CD4-positive, alpha-beta memory T cell (primary cell): ENCODE measurements at places on chromosomes 11 and 22.

GRCh38 chr11:29629286-29629685 lies 387.5 kb downstream of the KCNA4 start:
- no peak for DNase-seq

GRCh38 chr11:104918113-104918824 lies 20.0 kb upstream of the CASP12 start:
- no peak for DNase-seq

GRCh38 chr11:118938491-118939403 lies 13.0 kb upstream of the BCL9L start:
- no peak for DNase-seq

- no peak for DNase-seq
Measured at GRCh38 chr11:121372671-121373429, 79.3 kb upstream of the SORL1 start.

DNA sequence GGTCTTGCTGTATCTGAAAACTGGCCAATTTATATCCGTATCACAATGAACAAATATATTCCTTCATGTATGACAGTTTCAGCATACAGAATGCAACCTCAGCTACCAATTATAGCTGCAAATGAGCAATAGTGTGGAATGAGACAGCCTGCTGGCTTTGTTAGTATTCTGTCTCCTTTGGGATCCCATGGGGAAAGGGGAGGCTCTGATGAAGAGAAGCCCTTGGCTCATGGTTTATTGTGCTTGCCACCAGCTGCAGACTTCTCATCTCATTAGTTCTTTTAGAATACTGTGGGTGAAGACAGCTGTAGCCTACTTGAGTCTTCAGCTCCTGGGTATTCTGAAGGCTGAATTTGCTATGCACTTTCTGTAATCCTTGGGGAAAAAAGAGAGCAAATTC lies 42.4 kb downstream of the PITPNB start:
- no peak for DNase-seq

- no peak for DNase-seq
Measured at GRCh38 chr11:64935359-64936081, at the start of gene GPHA2. GPHA2 (minus strand) TSS chr11:64935893; CDS start chr11:64935460, 433 bp downstream.

GRCh38 chr11:17208257-17208999 lies 642 bp upstream of the PIK3C2A start:
- DNase-seq: no peak
